Progenitor cell of endocrine pancreas (in vitro differentiated cells): ENCODE measurements at places on chromosomes 12 and 14. TPM values are rescaled to one million over a fixed set of nuclear protein-coding genes. Genes with fewer than 3 reads are reported as not detected.

- DNase-seq = no peak
Observed at GRCh38 chr12:18926188-18926587, 188.3 kb downstream of the CAPZA3 start.

DNA sequence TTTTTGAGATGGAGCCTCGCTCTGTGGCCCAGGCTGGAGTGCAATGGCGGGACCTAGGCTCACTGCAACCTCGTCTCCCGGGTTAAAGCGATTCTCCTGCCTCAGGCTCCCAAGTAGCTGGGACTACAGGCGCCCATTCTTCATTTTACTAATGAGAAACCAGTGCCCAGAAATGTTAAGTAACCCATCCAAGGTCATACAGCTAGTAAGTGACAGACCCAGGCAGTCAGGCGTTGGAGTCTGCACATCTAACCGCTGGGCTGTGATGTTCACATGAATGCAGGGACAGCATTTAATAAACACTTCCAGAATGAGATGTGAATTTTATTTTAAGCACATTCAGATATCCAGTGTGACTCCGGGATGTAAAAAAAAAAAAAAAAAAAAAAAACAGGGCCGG, 1.3 kb upstream of the TRIP11 start:
- no peak for DNase-seq

DNA sequence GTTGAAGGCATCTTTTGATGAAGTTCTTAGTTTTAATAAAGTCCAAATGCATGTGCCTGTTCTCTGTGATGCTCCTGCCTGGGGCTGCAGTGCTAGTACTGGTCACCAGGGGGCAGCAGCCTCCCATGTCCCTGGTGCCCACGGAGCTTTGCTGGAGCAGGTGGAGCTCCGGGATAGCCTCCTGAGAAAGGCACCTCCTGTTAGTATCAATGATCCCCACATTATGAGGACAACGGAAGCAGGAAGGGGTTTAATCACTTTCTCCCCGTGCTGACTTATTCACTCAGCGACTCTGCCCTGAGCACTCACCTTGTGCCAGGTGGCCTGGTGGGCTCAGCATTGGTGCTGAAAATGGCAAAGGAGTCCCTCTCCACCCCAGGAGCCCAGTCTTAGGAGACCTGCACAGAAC, 123.0 kb upstream of the PZP start:
- peak; percentile 88 for DNase-seq

The TPPP2 gene
- total RNA-seq = 0.84 TPM in 1 of 2 replicates, not detected in the other

- DNase-seq = no peak
Observed at GRCh38 chr12:31477687-31478086, 113.2 kb downstream of the DENND5B start.

The NEUROD4 gene
- not detected in 2 replicates for total RNA-seq

The GPRC5D gene
- not detected in 2 replicates for total RNA-seq

DNA sequence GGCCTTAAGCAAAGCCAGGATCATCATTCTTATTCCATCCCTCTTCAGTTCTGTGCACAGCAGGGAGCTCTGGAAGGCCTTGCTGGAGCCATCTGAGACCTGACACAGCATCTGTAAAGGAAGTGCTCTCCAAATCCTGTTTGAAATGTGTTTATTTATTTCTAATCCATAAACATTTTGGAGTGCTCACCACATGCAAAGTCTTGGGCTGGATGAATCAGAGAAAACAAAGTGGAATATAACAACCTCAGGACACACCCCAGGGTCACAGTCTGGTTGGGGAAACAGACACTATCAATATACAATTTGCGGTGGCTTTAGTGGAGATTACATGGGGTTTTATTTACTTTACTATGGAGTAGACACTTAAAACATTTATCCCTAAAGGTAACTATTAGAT, 54.3 kb downstream of the BMP4 start:
- no peak for DNase-seq

The ENO2 gene
- total RNA-seq = 77.9 and 79.0 TPM in 2 replicates

The FSCB gene
- not detected in 2 replicates for total RNA-seq

DNA sequence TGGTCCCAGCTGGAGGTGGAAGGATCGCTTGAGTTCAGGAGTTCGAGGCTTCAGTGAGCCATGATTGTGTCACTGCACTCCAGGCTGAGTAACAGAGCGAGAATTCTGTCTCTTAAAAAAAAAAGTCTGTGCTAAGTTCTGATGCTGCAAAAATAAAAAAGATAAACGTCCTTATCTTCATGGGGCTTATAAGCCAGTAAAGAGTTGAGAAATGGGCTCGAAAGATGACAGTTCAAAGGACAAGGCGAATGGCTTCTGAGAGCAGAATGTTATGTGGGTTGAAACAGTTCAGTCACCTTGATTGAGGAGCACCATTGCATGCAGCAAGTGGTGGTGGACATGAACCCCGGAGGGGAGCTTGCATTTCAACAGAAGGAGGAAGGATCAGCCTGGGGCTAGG, 4.7 kb downstream of the TSPAN9 start:
- DNase-seq = no peak

DNA sequence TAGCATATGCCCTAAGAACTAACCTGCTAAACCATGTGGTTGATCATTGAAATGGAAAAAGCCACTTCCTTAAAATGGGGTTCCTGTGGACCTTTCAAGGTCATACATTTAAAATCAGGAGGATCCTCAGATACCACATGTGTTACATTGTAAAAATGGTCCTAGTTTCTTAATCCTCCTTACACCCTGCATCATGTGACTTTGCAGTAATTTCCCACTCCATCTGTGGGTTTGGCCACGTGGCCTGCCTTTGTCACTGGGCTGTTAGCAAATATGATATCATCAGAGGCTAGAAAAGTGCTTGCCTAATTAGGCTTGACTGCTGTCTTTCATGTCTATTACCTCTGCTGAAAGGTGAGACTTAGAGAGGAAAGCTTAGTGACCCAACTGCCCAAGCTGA, 70.7 kb downstream of the CMKLR1 start:
- DNase-seq = no peak

DNA sequence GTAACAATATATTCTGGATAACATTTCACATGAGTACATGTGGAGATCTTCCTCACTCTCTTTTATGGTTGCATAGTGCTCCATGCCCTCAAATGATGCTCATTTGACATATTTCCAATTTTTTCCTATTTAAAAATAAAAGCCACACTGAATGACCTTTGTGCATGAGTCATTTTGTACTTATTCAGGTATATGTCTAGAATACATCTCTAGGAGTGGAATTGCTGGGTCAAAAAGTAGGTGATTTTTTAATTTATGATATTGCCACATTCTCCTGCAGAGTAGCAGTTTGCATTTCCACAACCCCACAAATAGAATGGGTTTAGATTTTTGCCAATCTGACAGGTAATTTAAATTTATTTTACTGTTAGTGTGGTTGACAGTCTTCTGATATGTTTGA, 104.8 kb downstream of the RPAP3 start:
- no peak for DNase-seq

- no peak for DNase-seq
Observed at GRCh38 chr12:89389755-89390661, 37.7 kb upstream of the DUSP6 start.

The AQP2 gene
- 0.29 and 1.0 TPM in 2 replicates for total RNA-seq

DNA sequence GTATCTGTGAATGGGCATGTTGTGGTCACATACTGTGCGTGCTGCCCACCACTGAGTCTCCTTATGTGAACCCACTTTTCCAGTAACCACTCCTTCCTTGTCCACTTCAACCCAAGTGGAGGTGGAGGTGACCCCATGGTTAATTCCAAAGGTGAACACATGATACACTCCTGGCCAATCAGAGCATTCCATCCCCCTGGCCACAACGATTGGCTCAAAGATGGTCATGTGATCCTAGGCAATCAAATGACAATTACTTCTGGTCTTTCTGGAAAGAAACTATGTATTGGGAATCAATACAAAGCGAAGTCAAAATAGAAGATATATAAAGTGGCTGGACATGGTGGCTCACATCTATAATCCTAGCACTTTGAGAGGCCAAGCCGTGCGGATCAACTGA, 20.2 kb upstream of the CCDC60 start:
- DNase-seq = no peak
